ENCODE measurements at places on chromosomes 16 and 17.

DNA sequence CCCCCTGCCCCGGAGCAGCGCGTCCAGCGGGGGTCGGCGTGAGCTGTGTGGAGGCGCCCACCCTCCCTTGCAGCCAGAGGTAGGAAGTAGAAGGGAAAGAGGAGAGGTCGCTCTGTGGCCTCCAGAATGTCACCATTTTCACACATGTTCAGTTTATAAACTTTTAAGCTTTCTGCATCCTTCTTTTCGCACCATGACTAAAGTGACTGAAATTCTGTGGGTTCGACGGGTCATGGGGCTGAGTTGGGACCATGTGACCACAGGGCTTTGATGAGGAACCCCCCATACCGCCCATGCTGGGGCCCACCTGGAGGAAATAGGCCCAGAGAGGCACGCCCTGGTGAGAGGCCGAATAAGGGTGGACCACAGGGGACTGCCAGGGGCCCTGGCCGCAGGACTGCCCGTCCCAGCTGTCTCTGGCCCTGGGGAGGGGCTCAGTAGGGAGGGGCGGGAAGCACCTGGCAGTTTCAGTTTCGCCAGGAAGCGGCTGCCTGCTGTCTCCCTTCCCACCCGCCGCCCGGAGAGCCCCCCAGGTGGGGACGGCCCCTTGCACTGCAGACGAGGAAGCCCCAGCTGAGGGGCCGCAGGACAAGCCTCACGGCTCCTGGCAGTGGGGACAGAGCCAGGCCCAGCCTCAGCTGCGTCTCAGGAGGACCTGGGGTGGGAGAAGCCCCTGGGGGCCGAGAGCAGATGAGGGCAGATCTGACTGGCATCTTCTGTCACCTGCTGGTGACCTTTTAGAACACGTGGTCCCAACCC is 9.0 kb downstream of the CBFA2T3 start:
- no peak for DNase-seq

DNA sequence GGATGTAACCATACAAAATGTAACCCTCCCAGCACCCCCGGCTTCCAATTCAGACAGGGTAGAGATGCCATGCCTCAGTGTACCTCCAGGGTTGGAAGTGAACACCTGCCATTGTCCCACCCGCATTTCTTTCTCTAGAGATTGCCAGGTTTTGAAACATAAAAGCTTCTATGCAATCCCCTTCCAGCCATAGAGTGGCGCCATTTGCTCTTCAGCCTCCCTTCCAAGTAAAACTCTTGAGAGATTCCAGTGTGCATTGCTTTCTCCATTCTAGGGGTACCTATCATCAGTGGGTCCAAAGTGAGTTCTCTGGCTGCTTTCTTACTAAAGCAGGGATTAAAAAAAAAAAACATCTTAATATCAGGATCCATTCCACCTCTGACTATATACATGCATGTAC is 133.1 kb upstream of the RPL38 start:
- peak; percentile 25 for DNase-seq

GRCh38 chr16:55477736-55478135 is 1.3 kb upstream of the MMP2 start:
- DNase-seq, result no peak

DNA sequence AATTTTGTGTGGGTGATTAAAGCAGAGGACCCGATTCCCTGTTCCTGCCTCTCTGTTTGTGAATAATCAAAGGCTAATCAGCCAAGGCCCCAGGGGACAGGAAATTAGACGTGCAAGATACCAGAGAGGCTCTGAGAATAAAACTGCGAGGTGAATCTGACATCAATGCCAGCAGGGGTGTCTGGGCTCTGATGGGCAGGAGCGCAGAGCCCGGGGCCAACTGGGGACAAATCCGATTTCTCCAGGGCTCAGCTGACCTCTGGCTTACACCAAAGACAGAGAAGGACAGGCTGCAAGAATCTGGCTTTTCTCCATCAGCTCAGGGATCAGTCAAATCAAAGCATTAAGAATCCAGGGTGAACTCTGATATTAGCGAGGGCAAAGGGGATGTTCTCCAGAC is 174.3 kb downstream of the XYLT1 start:
- DNase-seq, result no peak

- DNase-seq, result no peak
Measured at GRCh38 chr17:46809110-46809571, 9.4 kb downstream of the WNT3 start.

DNA sequence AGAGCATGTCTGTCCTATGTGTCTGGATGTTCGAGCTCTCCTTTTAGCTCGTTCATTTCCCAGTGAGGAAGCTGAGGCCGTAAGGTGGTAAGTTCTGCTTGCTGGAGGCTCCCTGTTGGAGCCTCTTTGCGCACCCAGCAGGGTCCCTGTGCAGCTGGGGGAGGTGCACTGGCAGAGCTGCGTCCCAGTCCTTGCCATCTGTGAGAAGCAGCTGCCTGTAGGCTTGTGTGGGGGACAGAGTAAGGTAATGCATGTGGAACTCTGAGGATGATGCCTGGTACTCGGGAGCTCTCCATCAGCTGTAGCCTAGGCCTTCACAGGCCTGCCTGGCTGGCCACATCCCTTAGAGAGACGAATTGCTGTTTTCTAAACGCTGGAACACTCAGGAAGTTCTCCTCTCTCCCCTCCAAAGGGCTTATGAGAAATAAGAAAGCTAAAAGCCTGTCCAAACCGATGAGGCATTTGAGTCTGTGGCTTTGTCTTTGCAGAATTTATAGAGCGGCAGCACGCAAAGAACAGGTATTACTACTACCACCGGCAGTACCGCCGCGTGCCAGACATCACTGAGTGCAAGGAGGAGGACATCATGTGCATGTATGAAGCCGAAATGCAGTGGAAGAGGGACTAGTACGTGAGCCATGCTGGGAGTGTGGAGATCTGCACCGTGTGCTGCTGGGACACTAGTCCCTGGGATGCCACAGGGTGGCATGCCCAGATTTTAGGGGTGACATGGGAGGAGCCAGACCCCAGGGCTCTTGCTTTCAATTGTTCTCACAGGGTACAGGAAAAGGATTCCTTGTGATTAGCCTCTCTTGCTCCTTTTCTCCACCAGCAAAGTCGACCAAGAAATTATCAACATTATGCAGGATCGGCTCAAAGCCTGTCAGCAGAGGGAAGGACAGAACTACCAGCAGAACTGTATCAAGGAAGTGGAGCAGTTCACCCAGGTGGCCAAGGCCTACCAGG is 1.6 kb downstream of the NDUFB10 start:
- peak; percentile 82 for DNase-seq

GRCh38 chr17:61200339-61200715 is 199.3 kb upstream of the TBX2 start:
- DNase-seq, result no peak

DNA sequence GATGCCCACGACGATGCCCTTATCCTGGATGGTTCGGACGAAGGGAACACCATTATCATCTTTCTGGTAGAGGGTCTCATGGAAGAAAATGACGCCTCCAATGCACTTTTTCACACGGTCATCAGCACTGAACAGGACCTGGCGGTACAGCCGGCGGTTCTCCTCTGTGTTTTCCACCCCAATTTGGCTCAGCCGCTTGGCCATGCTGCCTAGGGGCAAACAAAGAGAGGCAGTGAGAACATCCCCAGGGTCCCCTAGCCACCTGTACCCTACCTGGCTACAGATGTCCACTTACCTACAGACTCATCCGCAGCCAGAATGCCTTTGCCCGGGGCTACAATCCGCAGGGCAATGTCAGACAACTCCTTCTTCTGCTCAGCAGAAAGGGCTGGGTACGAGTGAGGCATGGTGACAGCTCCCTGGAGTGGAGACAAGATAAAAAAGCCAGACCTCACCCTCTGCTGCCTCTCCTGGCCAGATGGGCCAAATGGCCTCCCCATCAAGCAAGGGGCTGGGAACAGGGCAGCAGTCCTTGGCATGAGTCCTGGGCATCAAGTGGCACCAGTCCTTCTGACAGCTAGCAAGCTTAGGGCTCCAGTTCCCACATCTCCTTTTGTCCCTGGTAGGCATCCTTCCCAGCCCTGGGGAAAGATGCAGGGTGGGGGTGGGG is 1.4 kb downstream of the ALDOC start:
- DNase-seq, result no peak

GRCh38 chr16:57594531-57595031 is 33.8 kb upstream of the ADGRG1 start:
- no peak for DNase-seq

GRCh38 chr17:77353684-77354419 is 213.1 kb downstream of the SEC14L1 start:
- DNase-seq, result no peak

- DNase-seq, result no peak
Measured at GRCh38 chr16:13521356-13521755, 398.6 kb upstream of the ERCC4 start.

DNA sequence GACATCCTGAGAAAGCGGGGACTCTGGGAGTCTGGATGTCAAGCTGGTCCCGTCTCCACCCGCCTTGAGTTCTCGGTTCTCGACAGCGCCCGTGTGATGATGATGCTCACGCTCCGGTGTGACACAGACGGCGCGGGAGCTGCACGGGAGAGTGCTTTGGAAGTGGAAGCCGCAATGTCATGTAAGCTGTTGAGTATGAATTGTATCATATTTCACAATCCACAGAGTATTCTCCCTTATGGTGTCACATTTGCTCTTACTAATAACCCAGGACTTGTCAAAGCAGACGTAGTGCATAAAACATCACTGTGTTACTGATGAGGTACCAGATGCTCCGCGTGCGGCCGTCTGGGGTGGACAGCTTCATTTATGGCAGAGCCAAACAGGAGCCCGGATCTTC is 217.5 kb upstream of the CHMP6 start:
- DNase-seq, result peak; percentile 83

- DNase-seq, result no peak
Measured at GRCh38 chr16:85174871-85175723, 62.8 kb upstream of the CIBAR2 start.

DNA sequence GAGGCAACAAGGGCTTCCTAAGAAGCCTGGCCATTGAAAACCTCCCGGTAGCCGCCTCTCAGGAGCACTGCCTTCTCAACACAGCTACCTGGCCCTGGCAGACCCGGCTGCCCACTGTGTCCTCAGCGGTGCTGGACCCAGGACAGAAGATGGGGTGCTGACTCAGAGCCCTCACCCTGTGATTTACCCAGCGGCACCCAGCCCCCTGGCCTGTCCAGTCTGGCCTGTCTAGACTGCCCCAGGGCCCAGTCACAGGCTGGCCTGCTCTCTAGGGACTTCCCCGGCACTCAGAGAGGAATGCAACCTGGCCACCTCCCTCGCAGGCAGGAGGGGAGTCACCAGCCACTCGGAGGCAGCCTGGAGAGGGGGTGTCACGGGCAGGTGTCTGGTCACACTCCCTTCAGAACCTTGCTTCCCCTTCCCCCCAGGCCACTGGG is 20.1 kb downstream of the PIEZO1 start:
- DNase-seq, result no peak

GRCh38 chr16:65116216-65116615 is 5.6 kb downstream of the CDH11 start:
- DNase-seq, result no peak

- no peak for DNase-seq
Measured at GRCh38 chr17:39622380-39623006, 4.3 kb upstream of the PPP1R1B start.

DNA sequence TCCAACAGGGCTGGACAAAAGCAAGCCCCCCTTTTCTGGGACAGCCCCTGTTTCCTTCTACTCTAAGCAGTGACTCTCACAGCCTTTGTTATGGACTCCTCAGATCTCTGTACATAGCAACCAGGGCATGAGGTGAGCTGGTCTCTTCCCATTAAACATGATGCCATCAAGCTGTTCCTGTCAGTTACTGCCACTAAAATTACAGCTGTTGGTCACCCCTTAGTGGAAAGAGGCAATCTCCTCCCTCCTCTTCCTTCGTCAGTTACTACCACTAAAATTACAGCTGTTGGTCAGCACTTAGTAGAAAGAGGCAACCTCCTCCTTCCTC is 95.2 kb upstream of the SMIM36 start:
- DNase-seq, result no peak

GRCh38 chr16:27932542-27933135 is 130.9 kb downstream of the GSG1L start:
- DNase-seq, result no peak

DNA sequence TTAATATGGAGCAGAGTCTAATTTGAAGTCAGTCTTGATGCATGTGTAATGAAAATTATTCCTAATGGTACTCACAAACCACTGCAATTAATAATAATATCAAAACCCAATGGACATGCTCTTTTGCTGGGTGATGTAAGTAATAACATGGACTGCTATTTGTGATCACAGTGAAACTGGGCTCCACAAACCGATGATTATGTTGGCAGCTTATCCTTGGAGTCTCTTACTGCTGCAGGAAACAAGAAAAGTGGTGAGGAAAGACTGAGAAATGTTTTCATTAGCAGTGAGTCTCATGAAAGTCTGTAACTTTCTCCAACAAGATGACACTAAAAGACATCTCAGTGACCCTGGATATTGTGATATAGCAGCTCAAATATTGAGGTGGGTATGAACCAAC is 45.2 kb downstream of the TMEM100 start:
- DNase-seq, result no peak

DNA sequence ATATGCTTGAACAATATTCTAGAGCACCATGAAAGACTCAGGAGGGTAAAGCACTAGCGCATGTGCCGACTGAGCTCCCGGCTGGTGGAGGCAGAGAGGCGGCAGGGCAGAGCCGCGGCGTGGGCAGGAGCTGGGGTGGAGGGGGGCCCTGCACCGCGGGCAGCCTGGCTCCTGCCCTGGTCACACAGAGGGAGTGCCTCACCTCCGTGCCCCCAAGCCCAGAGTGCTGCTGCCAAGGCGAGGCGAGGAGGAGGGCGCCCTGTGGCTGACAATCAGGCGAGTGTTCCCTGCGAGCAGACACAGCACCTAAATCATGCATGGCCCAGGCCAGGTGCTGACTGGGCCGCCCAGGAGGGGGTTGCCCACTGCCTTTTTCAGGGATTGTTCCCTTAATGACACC is 105.8 kb upstream of the TNRC6C start:
- no peak for DNase-seq

GRCh38 chr16:70381604-70382342 is 35.1 kb downstream of the DDX19A start:
- DNase-seq, result no peak

DNA sequence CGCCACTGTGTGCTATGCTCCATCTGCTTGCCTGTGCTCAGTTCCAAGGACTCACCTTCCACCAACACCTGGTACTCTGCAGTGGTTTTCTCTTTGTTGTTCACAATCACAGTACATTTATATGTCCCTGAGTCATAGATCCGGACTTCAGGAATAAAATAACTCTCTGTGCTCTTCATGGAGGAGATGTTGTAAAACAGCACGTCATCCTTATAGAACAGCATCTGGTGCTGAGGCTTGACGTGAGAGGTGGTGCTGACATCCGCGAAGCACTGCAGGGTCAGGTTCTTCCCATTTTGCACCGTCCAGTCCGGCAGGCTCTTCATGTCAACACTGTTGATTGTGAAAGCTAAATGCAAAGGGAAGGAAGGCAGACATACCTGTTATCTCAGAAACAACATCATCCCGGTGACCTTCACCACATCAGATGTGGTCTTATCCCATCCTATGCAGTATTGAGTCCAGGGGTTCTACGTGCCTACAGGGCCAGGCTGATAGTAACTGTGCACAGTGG is 12.8 kb downstream of the PECAM1 start:
- peak; percentile 31 for DNase-seq

- no peak for DNase-seq
Measured at GRCh38 chr17:13244513-13244912, 226.7 kb upstream of the ELAC2 start.

- no peak for DNase-seq
Measured at GRCh38 chr17:68542698-68543463, 30.7 kb downstream of the PRKAR1A start.

- DNase-seq, result no peak
Measured at GRCh38 chr17:8326511-8327302, 12.9 kb upstream of the ODF4 start.
